ENCODE measurements at places on chromosomes 4 and X.

- DNase-seq, result no peak
These were observed 93.2 kb downstream of the ARSF start for GRCh38 chrX:3134316-3134945.

DNA sequence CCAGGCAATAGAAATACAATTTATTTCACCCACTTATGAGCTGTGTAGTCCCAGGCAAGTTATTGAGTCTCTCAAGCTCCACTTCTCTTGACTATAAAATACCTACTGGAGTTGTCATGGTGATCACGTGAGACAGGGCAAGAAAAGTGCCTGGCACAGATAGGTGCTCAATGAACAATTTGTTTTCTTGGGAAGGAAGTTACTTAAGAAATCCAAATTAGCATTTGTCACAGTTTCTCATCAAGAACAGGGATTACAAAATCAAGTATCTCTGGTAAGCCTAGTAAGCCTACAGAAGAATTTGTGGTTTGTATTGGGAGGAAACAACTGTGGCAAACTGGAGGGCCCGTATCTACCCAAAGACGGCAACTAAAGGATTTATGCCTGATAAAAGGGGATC lies 37.5 kb upstream of the RASGEF1B start:
- no peak for DNase-seq

- no peak for DNase-seq
These were observed 209.1 kb upstream of the SLC7A11 start for GRCh38 chr4:138451276-138451663.

- no peak for DNase-seq
These were observed 48.8 kb upstream of the HMX1 start for GRCh38 chr4:8920289-8920965.

DNA sequence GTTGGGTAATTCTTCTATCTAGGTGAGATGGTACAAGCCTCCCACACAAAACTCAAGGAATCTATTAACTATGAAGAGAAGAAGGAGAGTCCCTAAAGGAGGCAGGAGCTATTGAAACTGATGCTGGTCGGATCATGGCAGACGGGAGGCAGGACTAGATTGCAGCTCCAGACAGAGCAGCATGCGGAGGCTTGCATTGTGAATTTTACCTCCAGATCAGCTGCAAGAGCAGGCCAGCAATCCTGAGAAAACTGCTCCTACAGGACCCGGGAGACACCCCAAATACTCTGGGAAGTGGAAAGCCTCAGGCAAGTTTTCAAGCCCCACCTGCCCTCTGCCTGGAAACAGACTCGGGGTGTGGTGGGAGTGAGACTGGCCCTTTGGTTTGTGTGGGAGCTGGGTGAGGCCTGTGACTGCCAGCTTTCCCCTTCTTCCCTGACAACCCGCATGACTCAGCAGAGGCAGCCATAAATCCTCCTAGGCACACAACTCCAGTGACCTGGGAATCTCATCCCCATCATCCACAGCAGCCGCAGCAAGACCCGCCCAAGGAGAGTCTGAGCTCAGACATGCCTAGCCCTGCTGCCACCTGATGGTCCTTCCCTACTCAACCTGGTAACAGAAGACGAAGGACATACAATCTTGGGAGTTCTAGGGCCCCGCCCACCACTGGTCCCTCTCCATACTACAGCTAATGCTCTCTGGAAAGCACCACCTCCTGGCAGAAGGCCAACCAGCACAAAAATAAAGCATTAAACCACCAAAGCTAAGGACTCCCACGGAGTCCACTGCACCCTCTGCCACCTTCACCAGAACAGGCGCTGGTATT lies 30.9 kb downstream of the GATB start:
- peak; percentile 72 for DNase-seq

- DNase-seq, result peak; percentile 71
These were observed 6.8 kb upstream of the RRAGB start for GRCh38 chrX:55710701-55711100.

GRCh38 chr4:988726-989721 lies 2.2 kb downstream of the IDUA start:
- DNase-seq, result no peak

- DNase-seq, result peak; percentile 61
These were observed 1.2 kb downstream of the GABRB1 start for GRCh38 chr4:47032405-47033106.

GRCh38 chr4:156362581-156362980 lies 408.9 kb upstream of the CTSO start:
- DNase-seq, result peak; percentile 32

GRCh38 chr4:48215977-48216376 lies 53.7 kb downstream of the TEC start:
- no peak for DNase-seq

GRCh38 chr4:12612876-12613275 lies 871.3 kb downstream of the RAB28 start:
- DNase-seq, result no peak
